ENCODE measurements at places on chromosomes 2 and 18.

DNA sequence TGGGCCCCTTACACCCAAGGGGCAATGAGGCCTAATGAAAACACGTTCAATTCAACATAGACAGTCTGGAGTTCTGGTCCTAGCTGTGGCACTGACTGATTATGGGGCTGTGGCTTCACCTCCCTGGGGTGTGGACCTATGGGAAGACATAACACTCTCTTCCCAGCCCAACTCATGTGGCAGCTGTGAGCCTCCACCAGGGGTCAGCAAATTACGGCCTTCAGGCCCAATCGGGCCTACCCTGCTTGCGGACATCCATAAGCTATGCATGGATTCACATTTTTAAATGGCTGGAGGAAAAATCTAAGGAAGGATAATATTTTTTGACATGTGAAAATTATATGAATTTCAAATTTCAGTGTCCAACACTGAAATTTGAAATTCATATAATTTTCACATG, 101.3 kb downstream of the LOXHD1 start:
- no peak for DNase-seq

DNA sequence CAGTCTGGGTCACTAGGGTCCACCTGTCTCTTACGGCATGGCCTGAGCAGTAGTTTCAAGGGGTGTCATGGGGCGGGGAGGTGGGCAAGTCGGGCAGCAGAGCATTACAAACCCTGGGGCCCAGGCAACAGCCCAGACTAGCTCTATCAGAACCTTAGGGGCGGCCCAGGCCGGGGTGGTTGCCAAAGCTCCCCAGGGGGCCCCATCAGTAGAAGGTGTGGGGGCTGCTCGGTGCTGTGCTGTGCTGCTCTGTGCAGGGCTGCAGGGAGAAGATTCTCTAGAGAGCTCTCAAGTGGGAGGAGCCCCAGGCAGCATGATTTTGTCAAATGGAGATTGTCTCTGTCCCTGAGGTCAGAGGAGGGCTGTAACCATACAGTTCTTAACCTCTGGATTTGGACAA, 36.4 kb upstream of the SLC14A1 start:
- peak; percentile 44 for DNase-seq

- no peak for DNase-seq
These were observed 62.5 kb downstream of the GNAL start for GRCh38 chr18:11751341-11752115.

- no peak for DNase-seq
These were observed 8.7 kb upstream of the TXNDC2 start for GRCh38 chr18:9876867-9877654.

DNA sequence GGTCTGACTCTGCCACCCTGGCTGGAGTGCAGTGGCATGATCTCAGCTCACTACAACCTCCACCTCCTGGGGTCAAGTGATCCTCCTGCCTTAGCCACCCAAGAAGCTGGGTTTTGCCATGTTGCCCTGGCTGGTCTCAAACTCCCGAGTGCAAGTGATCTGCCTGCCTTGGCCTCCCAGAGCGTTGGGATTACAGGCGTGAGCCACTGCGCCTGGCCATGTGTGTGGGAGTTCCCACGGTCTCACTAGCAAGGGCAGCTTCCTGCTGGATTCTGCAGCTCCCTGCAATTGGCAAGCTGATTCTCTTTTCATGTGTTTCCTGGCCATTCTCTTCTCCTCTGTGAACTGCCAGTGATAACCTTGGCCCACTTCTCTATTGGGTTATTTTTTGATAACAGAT, 84.0 kb downstream of the USP40 start:
- DNase-seq, result no peak

DNA sequence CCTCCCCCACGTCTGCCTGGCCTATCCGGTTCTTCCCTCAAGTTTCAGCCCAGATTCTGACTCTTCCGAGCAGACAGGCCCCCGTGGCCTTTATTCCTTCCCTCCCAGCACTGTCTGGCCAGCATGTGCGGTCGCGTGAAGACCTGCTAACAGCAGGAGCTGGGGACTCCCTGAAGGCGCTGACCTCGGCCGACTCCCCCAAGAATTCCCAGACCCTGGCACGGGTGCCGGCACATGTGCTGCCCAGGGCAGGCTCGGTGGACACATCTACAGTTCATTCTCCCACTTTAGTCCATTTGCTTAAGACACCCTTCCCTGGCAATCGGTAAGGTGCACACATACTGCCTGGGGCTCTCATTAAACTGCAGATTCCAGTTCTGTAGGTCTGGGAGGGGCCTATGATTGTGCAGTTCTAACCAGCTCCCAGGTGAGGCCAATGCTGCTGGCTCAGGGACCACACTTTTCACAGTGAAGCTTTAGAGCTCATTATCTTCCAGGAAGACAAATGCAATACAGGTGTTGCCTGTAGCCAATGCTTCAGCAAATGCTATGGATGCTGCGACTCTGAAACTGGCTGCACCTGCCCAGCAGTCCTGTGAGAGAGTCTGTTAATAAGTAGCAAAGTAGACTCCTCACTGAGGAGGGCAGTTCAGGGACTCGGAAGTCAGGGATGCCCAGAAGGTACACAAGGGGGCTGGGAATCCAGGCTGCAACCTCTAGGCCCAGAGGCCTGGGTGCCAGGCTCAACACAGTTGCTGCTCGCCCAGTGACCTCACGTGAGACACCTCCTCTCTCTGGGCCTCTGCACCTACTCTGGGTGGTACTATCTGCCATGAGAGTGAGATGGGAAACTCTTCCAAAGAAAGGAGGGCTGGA, 45.4 kb upstream of the TAF1B start:
- no peak for DNase-seq

DNA sequence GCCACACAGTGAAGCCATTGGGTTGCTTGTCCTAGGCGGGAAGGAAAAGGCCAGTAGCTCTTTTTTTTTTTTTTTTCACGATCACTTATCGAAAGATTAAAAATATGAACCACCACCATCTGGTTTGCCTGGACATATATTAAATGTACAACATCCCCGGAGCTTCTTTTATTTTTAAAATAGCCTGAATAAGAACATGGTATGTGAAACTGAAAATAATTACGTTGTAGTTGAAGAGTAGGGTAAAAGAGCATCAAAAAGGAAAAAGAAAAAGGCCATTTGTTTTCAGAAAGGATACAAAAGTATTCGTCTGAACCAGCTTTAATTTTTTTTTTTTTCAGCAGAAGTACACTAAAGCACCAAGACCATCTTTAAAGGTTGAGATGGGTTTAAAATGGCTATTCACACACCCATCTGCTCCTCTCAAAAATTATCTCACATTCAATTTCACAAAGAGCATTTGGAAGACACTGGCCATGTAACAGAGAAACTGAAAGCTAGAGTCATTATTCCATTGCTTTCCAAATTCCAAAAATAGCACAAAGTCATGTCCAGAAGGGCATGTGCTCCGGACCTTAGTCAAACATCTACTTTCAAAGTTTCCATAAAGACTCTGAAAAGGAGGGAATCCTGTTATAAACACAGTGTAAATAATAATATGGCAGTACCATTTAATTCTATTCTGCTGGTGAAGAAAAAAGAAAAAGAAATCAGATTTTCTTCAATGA, 82.9 kb downstream of the SCN3A start:
- no peak for DNase-seq

GRCh38 chr2:55518841-55519165, 715 bp upstream of the CFAP36 start:
- no peak for DNase-seq

All from Jurkat, Clone E6-1 (cell line).